ENCODE measurements at places on chromosomes 7 and 10. TPM values are rescaled to one million over a fixed set of nuclear protein-coding genes. Genes with fewer than 3 reads are reported as not detected.

TMEM130 gene
- total RNA-seq = 20.0 TPM

ABLIM1 gene
- 144 TPM for total RNA-seq

SORBS1 gene
- total RNA-seq = 50.7 TPM

CALHM3 gene
- not detected for total RNA-seq

MYPN gene
- not detected for total RNA-seq

DNAH11 gene
- 3.4 TPM for total RNA-seq

CNTNAP2 gene
- 0.41 TPM for total RNA-seq

CHCHD2 gene
- 200 TPM for total RNA-seq

PIK3AP1 gene
- total RNA-seq = 65.2 TPM

DNA sequence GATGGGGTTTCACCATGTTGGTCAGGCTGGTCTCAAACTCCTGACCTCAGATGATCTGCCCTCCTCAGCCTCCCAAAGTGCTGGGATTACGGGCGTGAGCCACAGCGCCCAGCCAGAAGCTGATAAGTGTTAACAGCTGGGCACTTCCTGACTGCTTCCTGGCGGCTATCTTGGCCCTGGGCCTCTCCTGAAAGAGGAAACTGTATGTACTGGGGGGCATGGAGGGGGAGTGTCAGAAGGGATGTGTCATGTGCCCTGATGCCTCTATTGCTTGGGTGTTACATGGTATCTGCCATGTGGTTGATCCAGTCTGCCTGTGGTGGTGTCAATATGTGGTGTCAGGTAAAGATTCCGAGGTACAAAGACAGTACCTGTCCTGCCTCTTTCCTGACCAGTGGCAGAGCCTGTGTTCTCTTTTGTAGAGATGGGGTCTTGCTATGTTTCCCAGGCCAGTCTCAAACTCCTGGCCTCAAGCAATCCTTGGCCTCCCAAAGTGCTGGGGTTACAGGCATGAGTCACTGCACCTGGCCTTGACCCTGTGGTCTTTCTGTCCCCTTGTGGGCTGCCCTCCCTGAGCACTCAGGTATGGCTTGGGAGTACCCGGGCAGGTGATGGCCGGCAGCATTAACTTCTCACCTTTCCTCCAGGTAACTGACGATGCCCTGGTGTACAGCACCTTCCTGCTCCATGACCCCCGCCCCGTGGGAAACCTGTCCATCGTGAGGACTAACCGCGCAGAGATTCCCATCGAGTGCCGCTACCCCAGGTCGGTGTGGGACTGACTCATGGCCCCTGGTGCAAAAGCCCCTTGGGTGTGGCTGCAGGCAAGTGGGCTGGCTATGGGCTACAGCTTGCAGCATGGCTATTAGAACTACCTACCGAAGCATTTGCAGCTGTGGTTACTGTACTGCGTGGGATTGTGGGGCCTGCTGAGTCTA is 4.4 kb downstream of the ZP3 start:
- no peak for DNase-seq

- DNase-seq = no peak
Observed at GRCh38 chr10:31618541-31619291, 299.7 kb downstream of the ZEB1 start.

DNA sequence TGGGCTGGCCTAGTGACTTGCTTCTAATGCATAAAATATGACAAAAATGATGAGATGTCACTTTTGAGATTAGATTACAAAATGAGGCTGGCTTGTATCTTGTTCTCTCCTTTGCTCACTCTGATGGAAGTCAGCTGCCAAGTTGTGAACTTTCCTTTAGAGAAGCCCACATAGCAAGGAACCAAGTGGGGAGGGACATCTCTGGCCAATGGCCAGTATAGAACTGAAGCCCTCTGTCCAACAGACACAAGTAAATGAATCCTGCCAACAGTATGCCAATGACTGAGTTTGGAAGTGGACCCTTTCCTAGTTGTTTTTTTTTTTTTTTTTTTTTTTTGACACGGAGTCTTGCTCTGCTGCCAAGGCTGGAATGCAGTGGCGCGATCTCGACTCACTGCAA is 3.3 kb downstream of the ZC3HC1 start:
- no peak for DNase-seq

DNA sequence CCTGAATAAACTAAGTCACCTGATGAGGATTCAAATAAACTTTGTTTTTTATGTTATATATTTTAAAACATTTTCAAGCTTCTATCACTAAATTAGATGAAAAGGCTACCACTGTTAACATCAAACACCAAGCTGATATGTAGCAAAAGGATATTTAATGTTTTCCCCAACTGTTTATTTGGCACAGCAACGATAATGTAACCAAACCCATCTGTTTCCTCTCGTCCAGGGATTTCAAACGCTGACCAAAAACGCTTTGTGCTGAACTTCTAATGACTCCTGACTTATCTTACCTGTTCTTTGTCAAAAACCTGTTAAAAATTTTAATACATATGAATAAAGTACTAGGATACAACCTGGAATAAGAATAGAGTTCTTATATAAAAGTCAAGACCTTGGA is 30.5 kb downstream of the DCLRE1A start:
- no peak for DNase-seq

GRCh38 chr7:91824201-91824600 is 56.3 kb downstream of the MTERF1 start:
- DNase-seq = no peak

GRCh38 chr10:131141645-131142516 is 169.6 kb downstream of the TCERG1L start:
- peak; percentile 43 for DNase-seq

DNA sequence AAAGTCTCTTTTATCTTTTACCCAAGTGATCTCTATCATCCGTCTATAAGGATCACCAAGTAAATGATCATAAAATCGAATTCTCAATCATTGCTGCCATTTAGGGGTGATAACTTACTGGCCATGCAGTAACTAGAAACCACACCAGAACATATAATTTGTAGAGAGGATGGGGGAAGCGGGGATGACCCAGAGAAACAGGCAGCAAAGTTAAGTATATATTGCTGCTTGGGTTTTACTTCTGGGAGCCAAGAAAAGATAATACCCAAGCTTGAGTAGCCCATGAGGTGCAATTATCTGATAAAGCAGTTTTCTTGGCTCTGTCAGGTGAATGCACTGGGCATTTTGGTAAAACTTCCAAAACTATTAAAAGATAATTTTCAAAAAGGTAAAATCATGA is 18.9 kb downstream of the EXOC6 start:
- DNase-seq = no peak

GRCh38 chr7:18916826-18917225 is 200.6 kb downstream of the TWIST1 start:
- no peak for DNase-seq

DNA sequence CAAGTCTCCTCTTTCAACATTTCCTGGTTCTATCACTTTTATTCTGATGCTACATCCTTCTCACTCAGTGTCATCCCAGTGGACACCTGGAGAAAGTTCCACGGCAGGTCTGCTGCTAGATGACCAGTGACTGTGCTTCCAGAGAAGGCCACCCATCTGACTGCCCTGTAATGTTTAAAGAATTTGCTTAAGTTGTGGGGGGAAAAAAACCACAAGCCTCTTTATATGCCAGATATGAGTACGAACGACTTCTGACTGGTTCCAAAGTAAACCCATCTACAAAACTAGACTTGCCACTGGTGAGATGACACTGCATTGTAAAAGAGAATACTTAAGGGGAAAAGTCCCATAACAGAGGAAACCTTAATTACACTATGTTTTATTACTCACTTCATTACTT is 69.6 kb upstream of the VWC2 start:
- DNase-seq = no peak

- DNase-seq = no peak
Observed at GRCh38 chr7:55556492-55556891, 15.8 kb downstream of the VOPP1 start.

- DNase-seq = no peak
Observed at GRCh38 chr10:77358656-77359055, 279.0 kb downstream of the KCNMA1 start.

GRCh38 chr7:149496642-149497391 is 792 bp downstream of the ZNF746 start:
- peak; percentile 85 for DNase-seq

DNA sequence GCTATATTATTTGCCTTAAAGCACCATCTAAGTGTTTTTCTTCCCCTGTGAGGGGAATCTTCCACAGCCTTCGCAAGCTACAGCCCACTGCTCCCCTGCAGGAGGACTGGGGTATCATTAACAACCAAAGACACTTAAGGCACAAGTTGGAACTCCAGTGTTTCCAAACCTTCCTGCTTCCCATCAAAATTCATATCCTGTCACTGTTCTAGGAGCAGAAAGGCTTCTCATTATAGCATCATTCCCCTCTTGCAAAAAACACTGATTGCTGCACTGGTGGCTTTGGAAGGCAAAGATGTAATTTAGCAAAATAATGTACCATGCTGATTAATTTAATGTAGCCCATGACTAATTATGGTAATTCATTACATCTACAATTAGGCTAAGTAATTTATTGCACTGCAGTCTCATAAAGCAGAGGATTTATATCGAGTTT is 207.2 kb downstream of the SKAP2 start:
- DNase-seq = no peak

- no peak for DNase-seq
Observed at GRCh38 chr10:4888236-4888635, 62.2 kb downstream of the AKR1E2 start.

DNA sequence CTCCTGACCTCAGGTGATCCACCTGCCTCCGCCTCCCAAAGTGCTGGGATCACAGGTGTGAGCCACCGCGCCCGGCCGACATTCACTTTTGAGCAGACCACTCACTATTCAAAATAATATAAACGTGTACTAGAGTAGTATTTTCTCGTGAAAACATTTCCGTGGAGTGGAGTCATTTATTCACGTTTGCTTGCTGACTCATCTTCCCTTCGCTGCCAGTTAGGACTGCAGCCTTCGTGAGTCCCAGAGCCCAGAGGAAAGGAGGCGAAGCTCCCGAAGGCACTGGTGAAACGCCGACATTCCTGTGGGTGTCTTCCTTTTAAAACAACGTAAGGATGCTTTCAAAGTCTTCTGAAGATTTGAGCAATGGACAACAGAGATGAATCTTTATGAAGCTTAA is 10.9 kb upstream of the INPP5A start:
- DNase-seq = no peak

- no peak for DNase-seq
Observed at GRCh38 chr7:41565655-41566054, 137.2 kb downstream of the INHBA start.

- DNase-seq = no peak
Observed at GRCh38 chr10:102801978-102802377, 35.2 kb downstream of the CYP17A1 start.

DNA sequence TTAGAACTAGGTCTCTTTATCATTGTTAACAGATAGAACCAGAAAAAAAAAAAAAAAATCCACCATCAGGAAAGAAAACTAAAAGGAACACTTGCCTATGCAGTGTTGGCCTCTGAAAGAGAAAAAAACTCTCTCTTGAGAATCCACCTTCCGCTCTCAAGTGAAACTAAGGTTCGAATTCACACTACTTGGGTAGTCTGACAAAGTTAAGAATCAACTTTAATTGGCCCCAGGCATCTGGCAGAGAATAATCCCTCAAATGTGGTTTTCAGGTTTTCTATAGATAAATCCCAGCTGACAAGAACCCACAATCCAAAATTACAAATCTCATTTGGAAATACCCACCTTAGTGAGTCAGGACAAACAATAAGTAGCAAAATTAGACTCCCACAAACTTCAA is 199.7 kb upstream of the LRRN3 start:
- no peak for DNase-seq

DNA sequence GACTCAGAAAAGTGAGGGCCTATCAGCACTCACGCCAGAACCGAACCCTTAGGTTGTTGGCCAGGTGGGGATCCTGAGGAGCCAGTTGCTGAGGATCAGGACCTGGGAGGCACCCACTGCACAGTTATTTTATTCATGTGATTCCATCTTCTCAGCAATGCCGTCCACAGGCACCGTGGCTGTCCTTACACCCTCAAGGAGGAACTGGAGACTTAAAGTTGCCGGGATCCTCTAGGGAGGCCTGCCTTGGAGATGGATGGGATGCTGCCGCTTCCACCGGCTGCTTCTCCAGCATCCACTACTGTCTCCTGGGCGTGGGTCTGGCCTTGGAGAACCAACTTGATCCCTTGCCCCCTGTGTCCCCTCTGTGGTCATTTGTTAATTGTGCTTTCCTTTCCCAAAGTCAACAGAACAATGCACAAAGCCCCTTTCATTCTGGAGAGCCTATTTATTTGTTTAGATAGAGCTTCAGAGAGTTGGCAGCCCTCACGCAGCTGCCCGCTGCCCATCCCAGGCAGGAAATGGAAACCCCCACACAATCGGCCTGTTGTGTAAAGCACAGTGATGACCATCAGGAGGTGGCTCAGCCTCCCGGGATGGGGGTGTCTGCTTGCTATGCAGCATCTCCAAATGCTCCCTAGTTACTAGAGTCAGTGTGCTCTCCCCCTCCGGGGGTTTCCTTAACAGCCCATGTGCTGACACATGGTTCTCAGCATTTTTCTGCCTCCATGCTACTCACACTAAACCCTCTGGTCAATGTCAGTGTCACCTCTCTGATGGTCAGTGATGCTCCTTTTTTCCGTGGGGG is 52.9 kb upstream of the IGFBP3 start:
- no peak for DNase-seq

DNA sequence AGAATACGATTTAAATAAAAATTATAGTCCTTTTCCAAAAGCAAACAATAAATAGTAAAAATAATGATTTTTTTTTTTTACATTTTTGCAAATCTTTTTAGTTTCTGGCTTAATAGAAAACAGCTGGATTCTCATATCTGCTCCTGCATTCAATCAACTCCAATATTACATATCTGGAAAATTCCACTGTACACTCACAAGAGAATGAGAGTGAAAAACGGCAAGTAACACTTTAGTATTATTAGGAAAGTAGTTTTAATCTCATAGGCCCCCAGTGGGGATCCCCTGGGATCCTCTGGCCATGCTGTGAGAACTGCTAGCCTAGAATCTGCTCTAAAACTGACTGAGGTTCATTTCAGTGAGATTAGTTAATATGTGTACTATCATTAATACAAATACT is 128.6 kb upstream of the LRRN3 start:
- no peak for DNase-seq

- no peak for DNase-seq
Observed at GRCh38 chr7:153130052-153130451, 370.5 kb downstream of the ACTR3B start.

- no peak for DNase-seq
Observed at GRCh38 chr10:122733443-122733842, 33.8 kb upstream of the C10orf120 start.

GRCh38 chr7:128877756-128878120 is 15.1 kb downstream of the ATP6V1F start:
- no peak for DNase-seq

GRCh38 chr7:5624386-5625365 is 156.8 kb downstream of the RNF216 start:
- DNase-seq = no peak

DNA sequence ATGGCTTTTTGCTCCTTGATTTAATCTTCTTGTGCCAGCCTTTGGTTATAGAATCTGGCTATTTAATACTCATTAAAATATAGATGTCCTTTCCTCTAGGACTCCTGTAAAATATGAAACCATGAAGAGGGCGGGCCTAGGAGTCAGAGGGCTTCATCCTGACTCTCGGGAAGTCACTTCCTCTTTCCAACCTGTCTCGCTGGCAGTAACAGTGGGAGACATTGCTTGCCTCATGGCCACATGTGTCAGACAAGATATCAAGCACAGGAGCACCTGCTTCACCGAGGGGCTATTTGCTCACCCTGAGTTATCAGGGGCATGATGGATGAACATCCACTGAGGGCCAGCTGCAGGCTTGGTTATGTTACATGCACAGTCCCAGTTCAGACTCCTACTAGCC is 31.0 kb downstream of the SLIT1 start:
- no peak for DNase-seq

GRCh38 chr10:132868995-132869394 is 73.4 kb downstream of the CFAP46 start:
- peak; percentile 57 for DNase-seq

Measured in upper lobe of right lung (tissue), 1 donor.